ENCODE measurements at places on chromosomes 5 and 9.
A peak's percentile ranks its signal among the peaks of the same experiment; 100 is the strongest.

DNA sequence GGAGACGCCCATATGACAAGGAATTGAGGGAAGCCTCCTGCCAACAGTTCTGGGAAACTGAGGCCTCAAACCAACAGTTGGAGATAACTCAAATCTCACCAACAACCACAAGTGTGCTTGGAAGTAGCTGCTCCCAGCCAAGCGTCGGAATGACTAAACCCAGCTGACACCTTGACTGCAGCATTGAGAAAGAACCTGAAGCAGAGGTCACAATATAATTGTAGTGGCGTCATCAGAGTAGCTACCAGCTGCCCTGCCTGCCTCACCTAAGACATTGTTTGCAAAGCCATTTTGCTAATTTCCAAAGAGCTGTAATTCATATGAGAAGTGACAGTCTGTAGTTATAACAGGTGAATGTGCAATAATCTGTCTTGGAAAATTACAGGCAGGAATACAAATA lies 40.8 kb upstream of the ANKRD31 start:
- no peak for DNase-seq

DNA sequence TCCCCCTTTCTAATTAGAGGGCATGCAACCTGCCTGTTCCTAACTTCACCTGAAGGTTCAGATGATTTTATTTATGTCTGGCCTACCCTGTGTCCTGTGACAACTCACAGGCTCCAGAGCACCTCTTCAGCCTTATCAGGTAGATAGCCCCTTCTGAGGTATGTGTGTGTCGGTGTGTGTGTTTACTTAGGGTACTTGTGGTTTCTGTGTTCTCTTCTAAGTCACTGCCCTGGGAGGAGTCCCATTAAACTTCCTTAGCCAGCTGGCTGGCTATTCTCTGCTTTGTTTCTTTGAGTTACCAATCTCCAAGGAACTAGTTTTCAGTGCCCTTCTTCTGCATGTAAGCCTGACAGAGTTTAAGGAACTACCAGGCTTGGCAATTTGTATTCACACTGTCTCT lies 74.9 kb downstream of the UNC13B start:
- no peak for DNase-seq

- DNase-seq = no peak
These were observed 424.8 kb upstream of the SMC2 start for GRCh38 chr9:103669296-103669695.

- DNase-seq = no peak
These were observed 269.5 kb downstream of the AUH start for GRCh38 chr9:91092214-91092613.

- no peak for DNase-seq
These were observed 18.1 kb upstream of the GPX3 start for GRCh38 chr5:151002250-151002649.

DNA sequence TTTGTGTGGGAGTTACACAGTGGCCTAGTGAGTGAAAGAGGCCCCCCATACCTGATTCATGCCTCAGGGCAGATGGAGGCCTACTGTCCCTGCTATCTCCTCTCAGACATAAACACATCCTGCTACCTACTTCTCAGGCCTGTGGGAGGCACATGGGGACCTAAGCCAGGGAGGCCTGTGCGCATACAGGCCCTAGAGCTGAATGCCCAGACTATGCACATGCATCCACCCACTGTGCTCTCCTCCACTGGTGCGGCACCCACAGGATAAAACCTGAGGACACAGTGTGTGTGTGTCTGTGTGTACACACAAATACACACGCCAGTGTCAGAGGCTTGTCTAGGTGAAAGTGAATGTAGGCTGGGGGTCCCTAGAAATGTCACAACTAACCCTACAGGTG lies 1.4 kb downstream of the PAX5 start:
- DNase-seq = no peak

GRCh38 chr5:76556511-76557221 lies 66.5 kb downstream of the F2RL2 start:
- DNase-seq = no peak

- DNase-seq = no peak
These were observed 102.5 kb upstream of the ERCC6L2 start for GRCh38 chr9:95773053-95773418.

DNA sequence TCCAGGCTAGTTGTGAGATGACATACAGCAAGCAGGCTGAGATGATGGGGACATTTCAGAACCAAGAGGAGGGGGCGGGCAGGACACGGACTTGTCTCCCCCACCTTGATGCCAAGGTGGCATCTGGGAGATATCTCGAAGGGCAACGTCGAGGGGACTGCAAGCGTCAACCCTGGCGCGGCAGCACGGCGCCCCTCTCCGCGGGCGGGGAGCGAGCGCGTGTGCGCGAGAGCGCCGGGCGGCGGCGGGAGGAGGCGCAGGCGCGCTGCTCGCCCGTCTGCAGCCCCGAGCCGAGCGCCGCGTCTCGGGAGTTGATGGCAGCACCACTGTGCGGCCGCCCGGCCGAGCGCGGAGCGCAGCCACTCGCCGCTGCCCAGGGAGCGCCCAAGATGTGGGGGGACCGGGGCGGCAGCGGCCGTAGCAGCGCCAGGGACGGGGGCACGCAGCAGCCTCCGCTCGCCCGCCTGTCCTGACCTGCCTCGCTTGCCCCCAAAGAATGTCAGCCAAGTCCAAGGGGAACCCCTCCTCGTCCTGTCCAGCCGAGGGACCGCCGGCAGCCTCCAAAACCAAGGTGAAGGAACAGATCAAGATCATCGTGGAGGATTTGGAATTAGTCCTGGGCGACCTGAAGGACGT lies at the start of gene PRR16:
Gene PRR16 (plus strand): TSS at position 310 of the 636 bp plus-strand sequence.
- peak; percentile 53 for DNase-seq

GRCh38 chr5:122515709-122516431 lies 203.8 kb downstream of the SNCAIP start:
- DNase-seq = peak; percentile 66

DNA sequence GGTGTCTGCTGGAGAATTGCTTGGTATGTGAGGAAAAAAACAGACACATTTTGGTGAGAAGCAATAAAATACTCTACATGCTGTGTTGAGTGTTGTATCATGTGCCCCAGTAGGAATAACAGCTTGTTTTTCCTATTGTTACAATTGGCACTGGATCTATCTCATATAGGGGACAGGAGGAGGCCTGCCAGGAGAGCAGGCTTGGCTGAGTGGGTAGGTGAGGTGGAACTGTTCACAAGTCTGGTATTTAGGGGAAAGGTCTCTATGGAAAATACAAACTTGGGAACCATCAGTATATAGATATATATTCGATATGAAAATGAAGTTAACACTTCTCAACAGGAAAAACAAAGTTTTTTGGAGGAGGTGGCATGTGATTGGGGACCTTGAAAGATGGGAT lies 9.5 kb upstream of the SH3TC2 start:
- DNase-seq = no peak

DNA sequence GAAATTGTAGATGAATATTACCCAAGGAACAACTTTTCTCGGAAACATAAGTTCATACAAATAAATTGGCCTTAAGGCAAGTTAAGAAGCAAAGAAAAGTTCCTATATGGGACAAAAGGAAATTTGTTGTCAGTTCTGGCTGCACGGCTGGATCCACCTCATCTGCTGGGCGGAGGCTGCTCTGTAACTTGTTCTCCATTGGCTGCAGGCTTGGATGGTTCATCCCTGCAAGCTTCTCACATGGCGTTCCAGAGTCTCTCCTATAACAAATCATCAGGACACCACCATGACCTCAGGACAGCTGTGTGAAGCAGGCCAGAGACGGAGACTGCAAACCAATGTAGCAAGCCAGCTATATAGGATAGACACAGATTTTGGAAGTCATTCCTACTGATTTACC lies 81.4 kb upstream of the DAB2 start:
- no peak for DNase-seq

DNA sequence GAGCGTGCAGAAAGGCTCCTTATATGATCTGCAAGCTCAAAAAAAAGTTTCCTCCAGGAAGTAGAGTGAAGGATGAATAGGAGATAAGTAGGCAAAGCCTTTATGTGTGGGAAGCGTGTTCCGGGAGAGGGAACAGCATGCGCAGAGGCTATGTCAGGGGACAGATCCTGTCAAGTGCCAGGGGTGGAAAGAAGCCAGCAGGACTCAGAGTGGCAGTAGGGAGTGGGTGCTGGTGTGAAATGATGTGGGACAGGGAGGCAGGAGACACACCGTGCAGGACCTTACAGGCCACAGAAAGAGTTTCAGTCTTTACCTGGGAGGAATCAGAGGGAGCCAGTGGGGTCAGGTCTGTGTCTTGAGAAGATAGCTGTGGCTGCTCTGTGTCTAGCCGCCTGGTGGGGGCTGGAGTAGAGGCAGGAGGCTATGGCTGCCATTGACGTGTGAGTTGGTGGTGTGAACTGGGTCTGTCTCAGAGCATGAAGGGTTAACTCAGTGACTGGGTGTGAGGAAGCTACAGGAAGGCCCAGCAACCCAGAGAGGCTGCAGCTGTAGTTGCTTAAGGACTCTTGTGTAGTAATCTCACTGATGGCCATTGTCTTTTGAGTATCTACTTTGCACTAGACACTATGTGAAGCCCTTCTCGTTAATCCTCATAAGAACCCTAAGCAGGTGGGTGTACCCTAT lies 71.3 kb downstream of the PPARGC1B start:
- no peak for DNase-seq

DNA sequence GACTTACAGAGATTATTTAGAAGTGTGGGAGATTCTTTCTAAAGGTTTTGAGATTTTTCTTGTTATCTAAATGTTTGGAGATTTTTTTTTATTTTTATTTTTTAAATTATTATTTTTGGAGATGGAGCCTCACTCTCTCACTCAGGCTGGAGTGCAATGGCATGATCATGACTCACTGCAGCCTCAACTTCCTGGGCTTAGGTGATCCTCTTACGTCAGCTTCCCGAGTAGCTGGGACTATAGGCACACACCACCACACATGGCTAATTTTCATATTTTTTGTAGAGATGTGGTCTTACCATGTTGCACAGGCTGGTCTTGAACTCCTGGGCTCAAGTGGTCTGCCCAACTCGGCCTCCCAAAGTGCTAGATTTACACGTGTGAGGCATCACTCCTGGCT lies 694.5 kb downstream of the TLE1 start:
- DNase-seq = no peak

DNA sequence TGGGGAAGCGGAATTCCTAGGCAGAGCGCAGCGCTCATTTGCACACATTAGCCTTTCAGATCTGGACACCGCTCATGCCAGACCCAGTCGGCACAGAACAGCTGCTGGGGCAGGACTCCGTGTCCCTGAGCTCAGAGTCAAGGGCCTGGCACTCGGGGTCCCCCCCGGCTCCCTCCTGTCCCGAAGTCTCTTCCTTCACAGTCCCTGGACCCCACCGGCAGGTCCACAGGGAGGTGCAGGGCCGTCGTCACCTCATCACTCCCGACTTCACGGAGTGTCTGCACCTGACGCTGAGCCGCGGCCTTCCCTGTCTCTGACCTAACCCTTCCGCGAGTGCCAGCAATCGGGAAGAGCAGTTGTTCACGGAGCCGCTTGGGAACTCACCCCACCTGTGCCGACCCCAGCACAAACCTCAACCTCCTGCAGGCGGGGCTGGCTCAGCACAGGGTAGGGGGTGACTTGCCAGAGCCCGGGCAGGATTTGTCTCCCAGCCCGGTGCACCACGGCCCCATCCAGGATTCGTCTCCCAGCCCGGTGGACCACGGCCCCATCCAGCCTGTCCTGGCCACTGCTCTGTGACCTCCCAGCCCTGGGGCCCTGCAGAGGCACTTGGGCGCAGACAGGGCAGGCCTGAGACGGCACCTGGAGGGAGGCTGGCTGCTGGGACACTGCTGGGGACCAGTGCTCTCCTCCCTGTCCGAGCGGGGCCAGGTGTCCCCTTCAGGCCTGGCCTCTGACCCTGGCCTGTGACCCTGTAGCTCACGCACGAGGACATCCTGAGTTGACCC lies 9.9 kb upstream of the SLC9A3 start:
- peak; percentile 83 for DNase-seq

GRCh38 chr9:42378418-42378815 lies 195.0 kb downstream of the SPATA31A6 start:
- DNase-seq = no peak

DNA sequence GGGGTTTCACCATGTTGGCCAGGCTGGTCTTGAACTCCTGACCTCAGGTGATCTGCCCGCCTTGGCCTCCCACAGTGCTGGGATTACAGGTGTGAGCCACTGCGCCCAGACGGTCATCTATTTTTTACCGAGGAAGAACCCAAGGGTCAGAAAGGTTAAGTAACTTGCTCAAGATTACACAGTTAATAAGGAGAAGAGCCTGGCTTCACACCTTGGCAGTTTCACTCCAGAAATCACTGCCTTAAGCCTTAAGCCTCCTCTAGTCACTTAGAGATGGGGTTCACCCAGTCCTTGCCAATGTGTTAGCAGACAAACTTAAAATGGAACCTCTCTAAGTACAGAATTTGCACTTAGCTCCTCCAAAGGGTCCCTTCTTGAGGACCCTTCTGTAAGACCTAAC lies 116.3 kb downstream of the PTTG1 start:
- no peak for DNase-seq

DNA sequence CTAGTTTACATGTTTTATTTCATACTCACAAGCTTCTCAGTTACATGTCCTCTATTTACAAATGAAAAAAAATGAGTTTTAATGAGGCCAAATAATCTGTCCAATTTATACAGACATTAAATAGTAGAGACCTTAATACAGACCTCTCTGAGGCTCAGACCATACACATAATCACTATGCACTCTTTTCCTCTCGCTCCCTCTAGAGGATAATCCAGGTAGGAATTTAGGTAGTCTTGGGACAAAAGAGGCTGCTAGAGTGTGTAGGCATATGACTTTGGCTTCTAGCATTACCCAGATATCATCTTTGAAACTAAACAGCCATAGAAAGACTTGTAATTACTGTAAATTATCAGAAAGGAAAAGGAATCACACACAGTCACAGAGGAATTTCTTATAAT lies 444.7 kb downstream of the HINT1 start:
- DNase-seq = peak; percentile 46

DNA sequence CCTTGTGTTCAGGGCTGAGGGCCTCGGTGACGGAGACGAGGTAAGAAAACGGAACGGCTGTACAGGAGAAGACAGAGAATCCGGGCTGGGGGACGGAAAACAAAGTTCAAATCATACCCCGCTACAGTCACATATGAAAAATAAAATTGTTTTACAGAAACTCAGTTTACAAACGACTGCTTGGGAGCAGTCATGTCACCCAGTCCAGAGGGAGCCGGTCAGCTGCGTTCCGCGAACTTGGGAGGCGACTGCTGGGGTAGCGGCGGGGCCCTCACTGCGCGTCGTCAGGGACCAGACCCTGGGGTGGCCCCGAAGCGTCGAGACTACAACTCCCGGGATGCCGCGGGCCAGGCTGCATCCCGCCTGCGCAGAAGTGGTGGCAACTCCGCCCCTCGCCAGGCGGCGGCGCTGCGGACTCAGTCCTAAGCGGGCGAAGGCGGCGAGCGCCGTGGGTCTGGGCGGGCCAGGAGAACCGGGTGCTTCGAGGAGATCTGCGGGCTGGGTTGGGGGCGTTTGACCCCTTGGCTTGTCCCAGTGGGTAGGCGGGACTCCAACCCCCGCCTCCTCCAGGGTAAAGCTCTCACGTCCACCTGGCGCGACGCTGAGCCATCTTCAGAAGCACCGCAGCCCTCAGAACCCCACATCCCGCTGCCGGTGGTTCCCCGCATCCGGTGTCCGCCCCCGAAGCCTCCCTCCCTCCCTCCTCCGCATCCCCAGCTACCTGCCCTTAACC lies 4.0 kb downstream of the SIT1 start:
- DNase-seq = peak; percentile 94

GRCh38 chr5:43370352-43370751 lies 41.8 kb downstream of the CCL28 start:
- DNase-seq = no peak

Measured in NCI-H526 (cell line).